ENCODE measurements at places on chromosomes 3 and 15.
A peak's percentile ranks its signal among the peaks of the same experiment; 100 is the strongest.

GRCh38 chr3:180306691-180307090 lies 270.0 kb upstream of the PEX5L start:
- DNase-seq, result no peak

DNA sequence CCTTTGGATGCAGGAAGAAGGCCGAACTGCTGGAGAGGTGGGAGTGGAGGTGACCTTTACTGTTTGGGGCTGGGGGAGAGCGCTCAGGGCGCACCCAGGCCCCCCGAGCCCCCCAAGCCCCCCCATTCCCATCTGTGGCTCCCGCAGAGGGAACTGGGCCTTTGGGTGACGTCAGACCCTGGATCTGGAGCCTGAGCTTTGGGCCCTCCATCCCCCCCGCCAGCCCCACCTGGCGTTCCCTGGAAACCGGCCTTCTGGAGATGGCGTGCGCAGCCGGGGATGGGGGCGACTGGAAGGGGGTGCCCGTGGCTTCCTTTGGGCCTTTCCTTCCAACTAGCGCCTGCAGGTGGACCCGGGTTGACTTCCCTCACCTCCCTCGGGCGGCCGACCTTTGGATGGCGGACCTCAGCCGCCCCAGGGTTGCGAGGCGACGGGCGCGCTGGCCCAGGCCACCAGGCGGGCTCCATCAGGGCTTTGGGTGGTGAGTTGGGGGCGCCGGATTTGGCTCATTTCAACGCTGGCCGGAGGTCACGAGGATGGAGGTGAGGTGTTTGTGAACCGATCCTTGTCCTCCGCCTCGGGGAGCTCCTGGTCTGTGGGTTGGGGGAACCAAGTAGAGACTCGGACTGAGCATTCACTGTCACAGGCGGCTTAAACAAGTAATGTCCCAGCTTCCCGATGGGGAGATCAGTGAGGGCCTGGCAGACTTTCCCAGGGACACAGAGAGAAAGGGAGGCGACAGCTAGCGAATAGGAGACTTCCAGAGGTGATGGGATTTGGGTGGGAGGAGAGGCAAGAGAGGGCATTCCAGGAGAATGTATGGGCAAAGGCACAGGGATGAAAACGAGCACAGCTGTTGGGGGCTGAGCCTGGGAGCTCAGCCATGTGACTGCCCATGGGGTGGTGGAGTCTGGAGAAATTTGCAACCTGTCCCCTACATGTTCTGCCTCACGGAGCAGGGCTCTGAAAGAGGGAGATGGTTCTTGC lies 709 bp downstream of the SCAMP5 start:
- peak; percentile 80 for DNase-seq

DNA sequence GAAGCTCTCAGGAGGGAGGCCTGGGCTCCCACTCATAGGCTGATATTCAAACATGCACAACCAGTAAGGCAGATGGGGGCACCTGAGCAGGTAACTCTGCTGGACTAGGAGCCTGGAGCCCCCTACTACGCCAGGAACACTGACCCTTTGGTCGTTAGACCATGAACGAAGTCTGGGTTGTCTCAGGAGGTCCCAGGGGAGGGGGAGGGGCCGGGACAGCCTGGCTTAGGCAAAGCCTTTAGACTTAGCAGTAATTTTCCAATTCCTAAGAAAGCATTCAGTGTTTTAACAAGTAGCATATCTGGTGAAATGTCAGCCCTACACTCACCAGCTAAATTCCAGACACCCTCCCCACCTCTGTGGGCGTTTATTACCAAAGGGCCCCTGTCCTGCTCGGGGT lies 67.4 kb upstream of the ST8SIA2 start:
- no peak for DNase-seq

DNA sequence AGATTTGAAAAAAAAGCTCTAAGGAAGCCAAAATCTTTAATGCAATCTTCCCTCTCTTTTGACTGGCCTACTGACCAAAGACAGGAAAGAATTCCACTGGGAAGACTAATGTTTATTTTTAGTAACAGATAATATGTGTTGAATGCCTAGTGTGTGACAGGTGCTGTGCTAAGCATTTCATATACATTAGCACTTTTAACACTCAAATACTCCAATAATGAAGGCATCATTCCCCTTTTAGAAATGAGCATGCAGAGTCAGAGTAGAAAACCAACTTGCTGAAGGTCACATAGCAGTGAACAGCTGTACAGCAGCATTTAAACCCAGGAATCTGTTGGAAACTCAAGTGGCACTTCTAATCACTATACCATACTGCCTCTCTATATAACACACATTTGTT lies 170.6 kb downstream of the MINAR1 start:
- DNase-seq, result no peak

- DNase-seq, result peak; percentile 84
Measured at GRCh38 chr3:184562878-184563560, 1.4 kb downstream of the EPHB3 start.

DNA sequence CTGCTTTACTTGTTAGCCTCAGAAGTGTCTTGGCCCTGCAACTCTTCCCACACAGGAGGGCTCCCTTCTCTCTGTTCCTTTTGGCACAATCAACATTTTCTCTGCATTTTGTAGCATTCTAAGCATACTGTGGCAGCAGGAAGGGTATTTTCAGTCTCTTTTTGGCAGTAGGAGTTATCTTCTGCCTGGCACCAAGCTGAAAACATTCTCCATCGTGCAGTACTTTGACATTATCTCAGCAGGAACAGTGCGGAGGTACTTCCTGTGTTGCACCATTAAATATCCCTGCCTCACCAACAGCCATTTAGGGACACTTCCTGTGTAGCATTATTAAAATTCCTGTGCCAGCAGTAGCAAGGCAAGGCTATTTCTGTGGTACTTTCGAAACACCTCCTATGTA lies 233.2 kb upstream of the SEMA6D start:
- no peak for DNase-seq

DNA sequence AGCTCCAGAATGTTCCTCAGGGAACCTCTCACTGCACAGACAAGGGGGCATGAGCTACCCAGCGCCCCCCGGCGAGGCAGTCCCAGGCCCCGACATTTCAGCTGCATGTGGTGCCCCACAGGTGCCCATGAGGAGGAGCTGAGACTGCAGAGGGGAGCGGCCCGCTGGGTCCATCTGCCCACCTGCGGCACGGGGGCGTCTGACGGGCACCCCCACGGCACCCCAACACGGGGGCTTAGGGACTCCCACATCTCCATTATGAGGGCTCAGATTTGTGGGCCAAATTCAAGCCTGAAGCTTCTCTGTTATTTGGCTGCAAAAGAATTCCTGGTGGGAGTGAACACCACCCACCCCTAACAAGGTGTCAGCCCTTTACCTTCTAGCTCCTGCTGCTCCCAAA lies 258.4 kb downstream of the UACA start:
- DNase-seq, result no peak

- DNase-seq, result no peak
Measured at GRCh38 chr3:168863561-168863960, 767.8 kb upstream of the GOLIM4 start.

DNA sequence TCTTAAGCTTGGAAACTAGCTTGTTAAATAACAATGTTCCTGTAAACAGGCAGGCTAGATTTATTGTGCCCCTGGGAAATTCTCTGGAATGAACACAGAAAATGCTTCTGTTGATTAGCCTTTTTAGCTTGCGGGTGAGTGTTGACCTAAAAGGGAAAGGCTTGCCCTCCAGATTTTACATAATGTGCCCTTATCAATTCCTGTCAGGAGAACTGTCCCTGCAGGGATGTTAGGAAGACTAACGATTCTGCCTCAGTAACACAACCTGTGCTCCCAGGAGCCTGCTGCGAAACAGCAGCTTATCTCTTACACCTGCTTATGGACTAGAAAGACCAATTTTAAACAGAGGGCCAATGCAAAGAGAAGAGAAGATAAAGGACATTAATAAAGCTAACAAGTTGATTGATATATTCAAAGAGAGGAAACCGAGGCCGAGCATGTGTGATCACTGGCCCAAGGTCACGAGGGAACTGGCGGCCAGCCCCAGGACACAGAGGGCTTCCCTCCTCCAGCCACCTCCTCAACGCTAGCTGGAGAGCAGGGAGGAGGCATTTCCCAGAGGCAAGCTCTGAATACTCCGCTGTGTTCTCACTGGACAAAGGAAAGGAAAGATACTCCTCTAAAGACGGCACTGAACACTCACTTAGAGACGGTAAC lies 48.4 kb upstream of the TJP1 start:
- DNase-seq, result no peak

GRCh38 chr3:155270063-155270462 lies 23.4 kb downstream of the STRIT1 start:
- no peak for DNase-seq

- DNase-seq, result no peak
Measured at GRCh38 chr15:75923756-75924155, 20.1 kb downstream of the FBXO22 start.

- DNase-seq, result no peak
Measured at GRCh38 chr3:126364731-126365301, 7.6 kb upstream of the KLF15 start.

DNA sequence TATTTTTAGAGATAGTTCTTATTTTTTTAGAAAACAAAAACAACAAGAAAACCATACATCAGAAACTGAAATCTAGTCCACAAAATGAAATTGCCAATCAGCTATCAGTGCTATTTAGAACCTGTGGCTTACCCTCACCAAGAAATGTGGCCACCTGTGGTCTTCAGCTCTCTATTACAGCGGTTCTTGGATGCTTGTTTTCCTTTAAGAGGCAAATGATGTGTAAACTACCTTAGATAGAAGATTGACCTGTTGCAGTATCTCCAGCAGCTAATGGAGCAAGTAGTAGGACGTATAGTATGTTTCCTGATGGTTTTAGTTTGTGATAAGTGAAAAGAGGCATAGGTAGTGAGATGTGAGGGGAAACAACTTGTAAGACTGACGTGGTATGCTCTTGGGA lies 21.2 kb downstream of the TFG start:
- DNase-seq, result no peak

GRCh38 chr3:94616833-94617232 lies 554.0 kb downstream of the NSUN3 start:
- no peak for DNase-seq

- no peak for DNase-seq
Measured at GRCh38 chr3:195573611-195574496, 9.9 kb downstream of the APOD start.

- no peak for DNase-seq
Measured at GRCh38 chr3:13142552-13143380, 69.5 kb upstream of the IQSEC1 start.

GRCh38 chr15:100766243-100767000 lies 113.2 kb upstream of the ALDH1A3 start:
- no peak for DNase-seq

GRCh38 chr3:120854908-120855526 lies 53.0 kb upstream of the STXBP5L start:
- peak; percentile 57 for DNase-seq

DNA sequence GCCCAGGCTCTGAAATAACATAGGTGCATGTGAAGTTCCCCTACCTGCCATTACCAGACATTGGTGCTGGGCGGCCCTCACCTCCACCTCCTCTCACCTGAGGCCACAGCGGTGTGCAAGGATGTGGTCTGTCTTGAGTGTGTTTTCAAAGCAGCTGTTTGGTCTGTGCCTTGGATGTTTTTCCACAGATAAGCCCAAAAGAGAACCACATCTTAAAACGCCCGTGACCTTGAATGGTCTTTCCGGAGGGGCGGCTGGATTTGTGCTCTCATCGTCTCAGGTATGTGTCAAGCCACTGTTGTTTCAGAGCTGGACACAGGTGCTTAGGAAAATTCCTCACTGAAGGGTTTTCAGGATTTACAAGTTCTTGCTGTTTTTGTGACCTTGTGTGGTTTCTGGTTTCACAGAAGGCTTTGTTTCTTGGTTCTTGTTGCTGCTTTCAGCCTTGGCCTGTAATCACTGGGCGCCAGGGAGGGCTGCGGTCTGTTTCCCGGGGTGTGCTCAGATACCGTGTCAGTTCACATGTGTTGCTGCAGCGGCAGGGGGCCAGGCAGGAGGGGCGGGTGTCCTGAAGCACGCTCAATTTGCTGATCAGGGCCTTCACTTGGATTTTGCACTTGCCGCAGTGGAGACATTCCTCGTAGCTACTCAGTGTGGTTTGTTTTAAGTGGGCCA lies 128.4 kb downstream of the IGF1R start:
- no peak for DNase-seq

GRCh38 chr15:44595246-44595645 lies 58.3 kb downstream of the EIF3J start:
- peak; percentile 7 for DNase-seq

- DNase-seq, result no peak
Measured at GRCh38 chr15:72147418-72147817, 29.2 kb downstream of the SENP8 start.

GRCh38 chr15:57923750-57924149 lies 141.8 kb downstream of the ALDH1A2 start:
- no peak for DNase-seq

GRCh38 chr3:102053375-102053989 lies 204.2 kb downstream of the NFKBIZ start:
- no peak for DNase-seq

DNA sequence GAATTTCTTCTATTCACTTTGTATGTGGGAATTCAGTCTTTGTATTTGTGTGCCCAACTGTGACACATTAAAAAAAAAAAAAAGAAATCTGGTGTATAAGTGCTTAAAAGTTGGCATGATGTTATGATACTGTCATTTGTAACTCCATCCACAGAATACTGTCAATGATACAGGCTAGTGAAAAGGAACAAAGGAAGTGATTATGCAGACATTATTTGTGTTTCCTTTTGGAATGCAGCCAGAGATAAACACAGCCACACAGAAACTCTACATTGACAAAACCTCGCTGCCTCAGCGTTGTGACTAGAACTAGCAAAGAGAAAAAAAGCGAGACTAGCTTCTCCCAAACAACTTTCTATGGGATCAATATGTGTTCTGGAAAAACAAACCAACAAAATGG lies 519.2 kb upstream of the AGTR1 start:
- DNase-seq, result no peak

- peak; percentile 48 for DNase-seq
Measured at GRCh38 chr15:64466408-64467141, 6.2 kb downstream of the ZNF609 start.

GRCh38 chr15:67480741-67481140 lies 40.2 kb upstream of the C15orf61 start:
- no peak for DNase-seq

DNA sequence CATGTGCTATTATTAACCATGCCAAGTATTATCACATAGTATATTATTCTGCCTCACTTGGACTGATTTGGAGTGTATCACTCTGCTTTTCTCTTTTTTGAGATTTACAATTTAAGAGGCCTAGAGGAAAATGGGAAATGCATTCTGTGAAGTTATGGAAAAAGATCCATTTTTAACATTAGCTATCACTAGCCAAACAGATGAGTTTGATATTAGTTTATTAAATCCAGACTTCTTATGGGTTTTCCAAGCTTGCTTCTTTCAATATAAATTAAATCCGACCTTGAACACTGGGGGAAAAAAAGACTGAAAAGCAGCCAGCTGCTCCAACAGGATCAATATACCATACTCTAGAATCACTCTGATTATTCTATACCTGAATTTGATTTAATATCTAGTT lies 30.1 kb upstream of the PLOD2 start:
- DNase-seq, result no peak

- no peak for DNase-seq
Measured at GRCh38 chr15:90845201-90845949, 23.0 kb upstream of the FURIN start.
